ENCODE measurements at places on chromosomes 2 and 18. TPM values are rescaled to one million over a fixed set of nuclear protein-coding genes. Genes with fewer than 3 reads are reported as not detected.

The TMEM200C gene
- not detected for polyA plus RNA-seq

DNA sequence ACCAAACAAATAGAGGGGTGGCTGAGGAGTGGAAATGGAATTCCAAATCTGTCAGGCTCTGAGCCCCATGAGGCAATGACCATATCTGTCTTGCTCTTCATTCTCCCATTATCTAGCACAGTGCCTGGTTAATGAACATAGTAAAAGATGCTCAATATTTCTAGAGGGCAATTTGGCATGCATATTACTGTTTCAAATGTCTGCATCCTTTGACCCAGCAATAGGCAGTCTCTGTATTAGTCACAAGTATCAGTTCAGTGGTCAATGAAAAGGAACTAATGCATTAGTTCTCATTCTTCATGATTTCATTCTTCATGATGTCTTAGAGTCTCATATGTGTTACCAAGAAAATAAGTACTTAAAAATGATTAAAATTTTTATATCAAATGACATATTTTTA, 28.4 kb upstream of the MALL start:
- DNase-seq = no peak

DNA sequence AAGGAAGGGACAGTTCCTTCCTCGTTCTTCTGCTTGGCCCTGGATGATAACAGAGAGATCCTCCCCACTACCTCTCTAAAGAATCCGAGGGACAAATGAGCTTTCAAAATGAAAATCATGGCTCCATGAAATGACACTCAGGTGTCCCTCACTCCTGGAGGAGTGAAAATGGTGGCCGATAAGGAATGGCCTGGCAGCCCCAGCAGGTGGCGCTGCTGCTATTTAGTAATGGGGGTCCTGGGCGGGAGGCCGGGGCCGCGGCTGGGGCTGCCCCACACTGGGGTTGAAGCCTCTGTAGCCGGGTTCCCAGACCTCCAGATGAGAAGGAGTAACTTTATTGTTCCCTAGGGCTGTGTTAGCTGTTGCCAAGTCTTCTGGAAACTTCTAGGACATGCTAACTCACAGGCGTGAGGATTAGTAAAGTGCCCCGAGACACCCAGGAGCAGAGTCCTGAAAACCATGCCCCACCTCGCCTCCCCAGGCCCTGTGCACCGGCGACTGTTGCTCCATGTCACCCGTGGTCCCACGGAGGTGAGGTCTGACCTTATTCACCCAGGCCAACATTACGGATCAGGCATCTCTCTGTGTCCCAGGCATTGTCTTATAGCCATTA, 138.0 kb downstream of the CTIF start:
- no peak for DNase-seq

The SCYGR4 gene
- polyA plus RNA-seq = not detected

The SPEG gene
- 18.8 TPM for polyA plus RNA-seq

The SPDYA gene
- polyA plus RNA-seq = 0.22 TPM

GRCh38 chr18:3055816-3056215, 42.9 kb upstream of the LPIN2 start:
- DNase-seq = no peak

The CIAO1 gene
- 67.4 TPM for polyA plus RNA-seq

- no peak for DNase-seq
Measured at GRCh38 chr18:45203677-45204076, 411.6 kb upstream of the SLC14A2 start.

The ANKRD36 gene
- polyA plus RNA-seq = 5.2 TPM

DNA sequence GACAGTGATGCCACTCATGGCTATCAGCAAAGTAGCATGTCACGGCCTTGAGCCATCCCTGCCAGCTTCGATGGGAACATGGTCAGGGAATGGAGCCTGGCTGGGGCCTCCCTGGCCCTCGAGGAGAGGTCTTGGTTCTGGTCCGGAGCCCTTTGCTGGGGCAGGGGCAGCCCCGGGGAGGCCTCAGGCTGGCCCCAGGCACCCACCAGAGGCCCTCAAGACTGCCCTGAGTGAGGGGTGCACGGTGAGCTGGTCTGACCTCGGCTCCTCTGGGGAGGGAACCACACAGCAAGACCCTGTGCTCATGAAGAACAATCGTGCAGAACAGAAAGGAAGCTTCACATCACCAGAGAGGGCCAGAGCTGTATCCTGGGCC, 75.2 kb upstream of the OTOS start:
- no peak for DNase-seq

Data from keratinocyte (primary cell).